ENCODE measurements at places on chromosomes 6 and 20.

DNA sequence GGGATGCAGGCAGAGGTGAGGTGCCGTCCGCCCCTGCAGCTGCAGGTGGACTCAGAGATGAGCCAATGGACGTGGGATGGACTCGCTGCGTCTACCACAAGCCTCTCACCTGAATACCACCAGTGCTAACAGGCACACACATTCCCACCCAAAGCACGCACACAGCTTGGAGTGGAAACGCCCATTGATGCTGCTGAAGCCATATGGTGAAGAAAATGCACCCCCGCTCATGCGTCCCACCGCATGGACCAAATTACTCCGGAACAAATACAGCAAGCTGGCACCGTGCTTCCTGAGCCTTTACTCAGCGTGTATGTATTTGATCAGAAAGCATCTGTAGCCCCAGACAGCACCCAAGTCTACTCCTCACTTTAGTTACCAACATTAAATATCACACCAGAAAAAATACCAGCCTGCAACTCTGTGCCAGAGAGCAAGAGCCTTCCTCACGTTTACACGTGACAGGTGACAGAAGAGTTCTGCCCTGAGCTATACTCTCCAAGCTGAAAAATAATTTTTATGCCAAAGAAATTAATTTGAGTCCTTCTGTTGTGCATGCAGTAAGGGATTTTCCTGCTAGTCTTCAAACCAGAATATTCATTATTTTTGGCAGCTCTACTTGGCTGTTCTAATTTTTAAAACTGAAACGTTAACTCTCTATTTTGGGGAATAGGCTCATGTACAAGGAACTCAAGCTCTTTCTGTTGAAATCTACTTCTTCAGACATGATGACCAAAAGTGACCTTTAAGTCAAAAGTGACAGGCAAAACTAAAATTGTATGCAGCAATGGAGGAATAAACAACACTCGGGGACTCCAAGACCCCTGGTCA lies 58.2 kb upstream of the SYNDIG1 start:
- no peak for DNase-seq

DNA sequence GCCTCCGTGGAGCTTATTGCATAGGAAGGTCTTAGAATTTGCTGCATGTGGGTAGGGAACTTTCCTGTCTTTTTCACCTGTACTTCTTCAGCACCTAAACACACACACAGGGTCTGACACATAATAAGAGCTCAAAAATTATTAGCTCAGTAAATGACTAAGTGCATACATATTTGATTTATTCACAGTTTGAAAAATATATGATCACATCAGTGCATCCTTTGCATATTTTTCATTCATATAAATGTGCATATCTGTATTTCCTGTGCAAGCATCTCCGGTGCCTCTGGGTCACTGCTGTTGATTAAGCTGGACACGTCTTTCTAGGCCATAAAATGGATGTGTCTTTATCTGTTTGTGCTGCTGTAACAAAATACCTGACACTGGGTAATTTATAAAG lies 234.7 kb downstream of the UST start:
- no peak for DNase-seq

DNA sequence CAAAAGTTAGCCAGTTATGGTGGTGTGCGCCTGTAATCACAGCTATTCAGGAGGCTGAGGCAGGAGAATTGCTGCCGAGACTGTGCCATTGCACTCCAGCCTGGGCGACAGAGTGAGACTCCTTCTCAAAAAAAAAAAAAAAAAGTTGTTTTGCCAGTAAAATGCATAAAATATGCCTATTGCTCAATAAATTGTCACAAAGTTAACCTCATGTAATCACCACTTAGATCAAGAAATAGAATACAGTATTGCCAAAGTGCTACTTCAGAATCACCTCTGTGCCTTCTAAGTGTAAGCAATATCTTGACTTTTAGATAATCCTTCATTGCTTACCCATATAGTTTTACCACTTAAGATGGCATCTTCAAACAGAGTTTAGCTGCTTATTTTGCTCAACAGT lies 80.7 kb downstream of the TRMT11 start:
- no peak for DNase-seq

DNA sequence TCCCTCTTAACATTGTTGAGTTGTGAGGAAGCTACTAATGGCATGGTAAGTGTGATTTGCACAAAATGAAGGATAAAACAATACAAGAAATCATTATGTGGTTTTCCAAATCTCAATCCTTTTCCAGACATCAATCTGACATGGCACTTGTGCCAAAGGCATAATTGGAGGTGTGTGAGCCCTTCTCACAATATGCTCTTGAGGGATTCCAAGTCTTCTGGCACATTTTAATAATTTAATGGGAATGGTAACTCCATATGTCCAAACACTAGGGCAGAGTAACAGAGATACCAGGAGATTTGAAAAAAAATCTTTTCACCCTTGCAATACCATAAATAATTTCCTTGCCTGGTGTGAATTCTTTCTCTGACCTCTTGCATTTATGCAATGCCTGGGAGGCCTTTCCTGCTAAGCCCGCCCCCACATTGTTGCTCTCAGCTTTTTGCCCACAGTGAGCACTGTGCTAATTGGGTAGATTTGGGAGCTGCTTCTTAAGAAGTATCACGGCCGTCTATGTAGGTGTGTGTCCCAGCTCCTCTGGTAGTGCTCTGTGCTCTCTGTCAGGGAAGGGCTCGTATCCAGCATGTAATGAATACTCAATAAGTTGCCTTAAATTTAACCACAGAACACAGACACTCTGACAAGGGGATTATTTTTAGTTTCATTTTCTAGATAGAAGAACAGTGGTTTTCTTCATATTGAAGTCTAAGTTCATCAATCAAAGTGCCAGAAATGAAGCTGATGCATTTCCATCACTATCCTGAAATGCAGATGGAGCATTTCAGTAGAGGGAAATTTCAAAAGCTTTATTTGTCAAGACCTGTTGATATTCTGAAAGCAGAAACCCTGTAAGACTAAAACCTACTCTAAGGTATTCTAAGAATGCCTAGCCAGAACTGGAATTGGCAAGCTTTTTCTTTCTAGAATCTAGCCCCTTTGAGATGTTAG lies 54.4 kb upstream of the CEP85L start:
- no peak for DNase-seq

GRCh38 chr20:40506537-40506939 lies 182.5 kb downstream of the MAFB start:
- DNase-seq = no peak

GRCh38 chr6:101803136-101803535 lies 409.6 kb downstream of the GRIK2 start:
- no peak for DNase-seq

- no peak for DNase-seq
Measured at GRCh38 chr20:23021541-23021940, 13.6 kb upstream of the SSTR4 start.

DNA sequence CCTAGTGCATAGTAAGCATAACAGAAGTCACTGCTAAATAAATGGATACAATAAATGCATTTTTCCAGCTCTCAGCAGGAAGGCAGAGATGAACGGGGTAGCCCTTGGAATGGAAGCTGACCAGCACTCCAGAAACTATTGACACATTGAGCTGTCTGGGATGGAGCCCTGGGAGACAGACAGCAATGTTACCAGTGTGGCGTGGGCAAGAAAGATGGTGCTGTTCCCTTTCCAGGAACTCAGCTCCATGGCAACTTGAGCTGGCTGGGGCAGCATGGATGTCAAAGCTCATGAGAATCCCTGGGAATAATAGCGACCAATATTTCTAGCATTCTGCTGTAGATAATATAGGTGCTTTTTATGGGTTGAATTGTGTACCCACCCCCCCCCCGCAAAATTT lies 104.3 kb upstream of the PTPRT start:
- DNase-seq = no peak

DNA sequence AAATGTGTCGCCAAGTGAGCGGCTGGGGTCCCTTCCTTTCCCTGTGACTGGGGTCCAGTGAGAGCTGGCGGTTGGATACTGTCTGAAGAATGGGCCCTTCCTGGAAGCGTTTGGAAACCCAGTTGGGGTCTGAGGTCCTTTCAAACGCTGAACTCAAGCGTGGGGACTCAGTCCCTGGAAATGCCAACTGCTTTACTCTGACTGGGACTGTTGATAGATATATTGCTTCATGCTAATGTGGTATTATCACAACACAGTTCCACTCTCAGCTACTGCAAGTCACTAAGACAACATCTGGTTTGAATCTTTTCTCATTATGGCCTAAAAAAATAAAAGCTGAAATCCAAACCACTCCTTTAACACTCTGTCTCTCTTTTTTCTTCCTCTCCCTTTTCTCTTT lies 23.7 kb upstream of the PSMF1 start:
- DNase-seq = no peak

GRCh38 chr20:58131551-58132142 lies 96.8 kb downstream of the ANKRD60 start:
- no peak for DNase-seq

DNA sequence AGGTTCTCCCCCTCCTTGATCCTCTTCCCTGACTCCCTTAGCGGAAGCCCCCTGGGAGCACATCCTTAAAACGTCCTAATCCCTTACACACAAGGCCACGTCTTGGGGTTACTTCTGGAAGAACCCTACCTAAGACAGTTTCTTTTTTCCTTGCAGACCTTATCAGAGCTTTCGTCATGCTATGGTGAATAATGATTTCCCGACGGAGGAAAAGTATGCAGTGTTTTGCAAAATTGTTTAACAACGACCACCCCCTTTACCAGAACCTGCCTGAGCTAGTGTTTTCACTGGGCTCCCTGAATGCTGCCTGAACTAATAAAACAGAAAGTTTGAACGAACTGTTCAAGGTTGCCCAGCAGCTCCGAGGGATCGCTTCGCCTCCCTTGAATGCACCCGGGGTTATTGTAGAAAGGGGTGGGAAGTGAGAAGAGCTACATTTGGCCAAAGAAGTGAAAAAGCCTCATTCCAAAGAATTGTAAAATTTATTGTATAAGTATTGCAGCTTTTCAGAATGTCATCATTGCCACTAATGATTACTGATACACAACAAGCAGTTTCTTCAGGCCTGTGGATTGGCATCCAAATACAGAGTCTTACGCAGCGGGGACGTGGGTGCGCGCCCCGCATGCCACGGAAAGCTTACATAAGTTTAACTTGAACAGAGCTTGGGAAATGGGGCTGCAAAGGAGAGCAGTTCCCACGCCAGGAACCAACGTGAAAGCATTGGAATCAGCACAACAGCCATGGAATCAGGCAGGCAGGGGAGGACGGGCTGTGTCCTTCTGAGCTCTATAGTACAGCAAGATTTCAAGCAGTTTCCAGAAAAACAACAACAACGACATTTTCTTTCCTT lies 27.9 kb upstream of the ZBP1 start:
- DNase-seq = no peak

DNA sequence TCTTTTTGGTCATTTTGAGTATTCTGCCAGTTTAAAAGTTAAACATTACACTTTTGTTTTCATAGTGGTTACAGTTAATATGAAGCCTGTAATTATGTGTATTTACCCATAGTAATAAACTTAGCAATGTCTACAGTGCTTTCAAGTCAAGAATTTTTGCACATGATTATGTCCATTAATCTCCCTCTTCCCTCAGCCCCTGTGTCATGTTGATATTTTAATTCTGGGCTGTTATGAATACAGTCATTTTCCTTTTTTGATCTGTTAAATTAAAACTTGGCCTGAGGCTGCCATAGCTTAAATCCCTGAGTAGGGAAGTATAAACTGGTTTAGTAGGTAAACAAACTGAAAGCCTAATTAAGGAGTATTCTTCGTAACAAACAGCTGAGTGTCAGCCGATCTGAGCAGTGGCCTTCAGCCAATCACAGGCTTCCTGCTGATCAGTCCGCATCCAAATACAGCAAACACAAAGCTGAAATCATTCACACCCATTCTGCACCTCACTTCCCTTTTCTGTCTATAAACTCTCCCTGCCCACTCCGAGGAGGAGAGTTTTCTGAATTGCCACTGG lies 9.5 kb upstream of the SFT2D1 start:
- DNase-seq = no peak
